Activated CD4-positive, alpha-beta T cell treated with anti-CD3 and anti-CD28 coated beads, Interleukin-2, amount 10 ng/mL, durations not matched to agents 24 days and 14 days (primary cell): ENCODE measurements at places on chromosomes 2 and 18. TPM values are rescaled to one million over a fixed set of nuclear protein-coding genes. Genes with fewer than 3 reads are reported as not detected.

Gene ST6GAL2
- total RNA-seq, result not detected in 2 replicates

Gene GPAT2
- total RNA-seq, result 20.4 and 22.6 TPM in 2 replicates

Gene IL18RAP
- 15.0 and 16.9 TPM in 2 replicates for total RNA-seq

Gene SCN7A
- total RNA-seq, result not detected in 2 replicates

Gene DNAJC5G
- total RNA-seq, result not detected in 2 replicates

Gene ARHGAP28
- not detected in 2 replicates for total RNA-seq
